ENCODE measurements at places on chromosomes 5 and 9.

- no peak for DNase-seq
These were observed 42.5 kb downstream of the TMEM174 start for GRCh38 chr5:73215531-73215890.

- DNase-seq: no peak
These were observed 61.1 kb upstream of the IL6ST start for GRCh38 chr5:56055859-56056258.

- no peak for DNase-seq
These were observed 214.5 kb downstream of the AUH start for GRCh38 chr9:91147079-91147708.

GRCh38 chr9:72960446-72960845 lies 7.6 kb upstream of the ALDH1A1 start:
- no peak for DNase-seq

GRCh38 chr5:131563434-131564228 lies 71.4 kb downstream of the RAPGEF6 start:
- no peak for DNase-seq

DNA sequence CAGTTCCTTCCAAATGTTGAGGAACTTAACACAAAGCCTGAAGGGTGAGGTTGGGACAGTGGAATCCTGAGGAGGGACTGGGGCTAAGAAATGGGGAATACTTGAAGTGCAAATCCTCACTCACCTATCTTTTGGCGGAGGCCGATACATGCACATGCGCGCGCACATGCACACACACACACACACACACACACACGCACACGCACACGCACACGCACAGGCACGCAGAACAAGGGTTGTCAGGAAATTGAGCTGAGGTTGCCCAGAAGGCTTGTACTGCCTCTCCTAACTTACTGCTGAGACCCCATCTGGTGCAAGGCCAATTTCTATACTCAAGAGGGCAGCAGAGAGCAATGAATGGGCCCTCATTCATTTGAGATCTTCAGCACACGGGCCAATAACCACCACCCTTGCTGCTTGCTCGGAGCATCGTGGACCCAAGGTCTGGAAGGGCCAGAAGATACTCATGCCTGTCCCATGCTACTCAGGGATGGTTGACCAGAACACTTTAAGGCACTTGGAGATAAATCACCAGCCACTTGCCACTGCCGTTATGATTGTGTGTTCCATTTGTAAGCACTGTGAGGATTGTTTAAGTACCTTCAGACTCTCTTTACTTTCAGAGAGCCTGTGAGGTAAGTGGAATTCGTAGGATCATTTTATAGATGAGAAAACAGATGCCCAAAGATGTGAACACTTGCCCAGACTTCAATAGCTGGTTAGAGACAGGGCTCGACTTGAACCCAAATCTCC lies 21.5 kb downstream of the BTF3 start:
- DNase-seq: peak; percentile 33

- no peak for DNase-seq
These were observed 47.1 kb downstream of the MAT2B start for GRCh38 chr5:163552536-163552935.

- DNase-seq: no peak
These were observed 11.2 kb upstream of the CCDC152 start for GRCh38 chr5:42745426-42745825.

- DNase-seq: no peak
These were observed 91.5 kb downstream of the SMARCA2 start for GRCh38 chr9:2106666-2107065.

- DNase-seq: no peak
These were observed 553.1 kb upstream of the TUSC1 start for GRCh38 chr9:26231391-26231790.

GRCh38 chr9:6382681-6383080 lies 30.3 kb upstream of the UHRF2 start:
- no peak for DNase-seq

DNA sequence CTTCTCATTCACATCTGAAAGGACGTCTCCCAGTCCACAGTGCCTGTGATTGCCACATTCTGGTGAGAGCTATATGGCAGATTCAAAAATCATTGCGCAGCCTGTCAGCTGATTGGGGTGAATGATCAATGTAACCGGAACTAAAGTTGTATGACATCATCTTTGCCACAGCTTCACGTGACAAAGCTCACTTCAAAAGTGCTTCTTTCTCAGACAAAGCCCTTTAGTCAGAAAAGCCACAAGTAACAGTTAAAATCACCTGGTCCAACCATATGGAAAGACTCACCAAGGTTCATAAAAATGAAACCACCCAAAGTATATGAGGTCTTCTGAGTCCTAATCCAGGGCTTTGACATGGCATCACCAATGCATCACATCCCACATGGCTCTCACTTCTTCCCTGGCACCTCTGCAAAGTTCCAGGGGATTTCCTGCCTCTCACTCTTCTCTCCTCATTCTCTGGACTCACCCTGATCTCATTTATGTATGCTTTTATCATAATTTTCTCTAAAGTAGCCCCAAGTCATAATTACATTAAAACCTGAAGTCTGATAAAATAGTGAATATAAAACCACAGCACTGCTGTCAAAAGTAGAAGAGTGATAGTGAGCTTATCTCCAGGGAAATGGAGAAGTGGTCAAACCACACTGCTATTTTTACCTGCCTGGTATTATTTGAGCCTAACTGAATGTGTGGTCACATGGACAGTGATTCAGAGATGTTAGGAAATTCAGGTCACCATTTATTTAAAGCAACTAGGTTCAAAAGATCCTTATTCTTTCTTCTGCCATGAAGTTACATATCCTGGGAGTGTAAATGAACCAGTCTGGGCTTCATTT lies 193.1 kb upstream of the PTGER4 start:
- no peak for DNase-seq

GRCh38 chr5:148454576-148454975 lies 70.8 kb downstream of the FBXO38 start:
- DNase-seq: no peak

GRCh38 chr5:95130941-95131340 lies 154.0 kb downstream of the MCTP1 start:
- DNase-seq: no peak

DNA sequence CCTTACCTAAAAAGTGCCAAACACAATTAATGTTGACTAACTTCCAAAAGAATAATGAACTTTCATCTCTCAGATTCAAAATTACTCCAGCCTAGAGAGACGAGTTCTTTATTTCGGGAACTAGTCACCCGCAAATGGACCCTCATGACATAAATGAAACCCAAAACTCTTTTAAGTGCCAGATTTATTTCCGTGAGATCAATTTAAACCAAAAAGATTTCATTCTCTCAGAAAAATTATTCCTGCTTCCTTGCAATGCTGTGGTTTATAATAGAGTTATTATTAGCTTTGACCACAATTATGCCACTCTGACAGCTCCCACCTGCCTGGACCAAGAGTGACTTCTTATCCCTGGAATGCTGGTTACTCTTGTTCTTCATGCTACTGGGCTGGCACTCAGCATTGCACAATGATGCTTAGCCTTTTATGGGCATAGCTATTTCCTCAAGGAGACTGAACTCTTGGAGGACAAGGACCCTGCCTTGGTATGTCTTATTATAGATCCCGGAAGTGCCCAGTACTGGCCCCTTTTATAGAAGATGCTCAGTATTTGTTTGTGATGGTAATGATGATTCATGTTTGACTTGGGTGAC lies 183.5 kb downstream of the SNX18 start:
- DNase-seq: no peak

GRCh38 chr5:7320701-7321301 lies 75.1 kb upstream of the ADCY2 start:
- DNase-seq: no peak

DNA sequence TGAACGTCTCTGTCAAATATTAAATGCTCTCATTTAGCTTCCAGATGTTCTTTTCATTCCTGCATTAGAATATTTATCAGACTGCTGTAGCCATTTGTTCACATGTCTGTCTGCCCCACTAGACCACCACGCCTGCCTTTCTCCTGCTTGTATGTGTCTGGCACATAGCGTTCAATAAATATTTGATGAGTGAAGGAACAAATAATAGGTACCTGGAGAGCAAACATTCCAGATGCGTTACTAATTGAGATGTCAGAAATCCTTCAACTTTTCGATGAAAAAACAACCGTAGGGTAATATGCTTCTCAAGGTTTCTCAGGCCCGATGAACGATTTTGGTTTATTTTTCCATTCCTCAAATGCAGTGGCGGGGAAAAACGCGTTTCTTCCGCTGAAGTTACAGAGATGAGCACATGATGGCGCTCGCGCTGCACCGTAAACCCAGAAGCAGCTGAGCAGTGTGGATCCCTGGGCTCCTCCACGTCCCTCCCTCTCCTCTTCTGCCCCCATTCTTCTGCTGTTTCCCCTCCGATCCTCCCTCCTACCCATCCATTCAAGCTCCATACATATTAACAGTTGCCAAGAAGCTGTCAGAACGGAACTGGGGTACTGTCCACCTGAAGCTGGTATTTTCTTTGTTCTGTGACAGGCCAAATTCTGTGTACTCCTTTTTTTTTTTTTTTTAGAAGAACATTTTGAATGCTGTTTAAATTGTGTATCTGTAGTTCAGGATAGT lies 245.4 kb downstream of the MPDZ start:
- no peak for DNase-seq

GRCh38 chr9:86703346-86703745 lies 244.0 kb downstream of the GAS1 start:
- DNase-seq: no peak

- DNase-seq: no peak
These were observed 490.1 kb upstream of the CD180 start for GRCh38 chr5:67686746-67687145.

Measured in activated CD4-positive, CD25-positive, alpha-beta regulatory T cell (primary cell).